NCI-H2029 treated with DMSO at 0.1 percent for 48 hours (cell line): ENCODE measurements at places on chromosomes 4 and X.

- DNase-seq = no peak
Observed at GRCh38 chr4:155590796-155591585, 75.7 kb upstream of the GUCY1A1 start.

GRCh38 chrX:77003956-77004355 lies 443.2 kb upstream of the FGF16 start:
- no peak for DNase-seq

GRCh38 chrX:139826065-139827044 lies 106.5 kb downstream of the ATP11C start:
- no peak for DNase-seq

GRCh38 chr4:41882625-41883347 lies 52.4 kb upstream of the TMEM33 start:
- peak; percentile 50 for DNase-seq

DNA sequence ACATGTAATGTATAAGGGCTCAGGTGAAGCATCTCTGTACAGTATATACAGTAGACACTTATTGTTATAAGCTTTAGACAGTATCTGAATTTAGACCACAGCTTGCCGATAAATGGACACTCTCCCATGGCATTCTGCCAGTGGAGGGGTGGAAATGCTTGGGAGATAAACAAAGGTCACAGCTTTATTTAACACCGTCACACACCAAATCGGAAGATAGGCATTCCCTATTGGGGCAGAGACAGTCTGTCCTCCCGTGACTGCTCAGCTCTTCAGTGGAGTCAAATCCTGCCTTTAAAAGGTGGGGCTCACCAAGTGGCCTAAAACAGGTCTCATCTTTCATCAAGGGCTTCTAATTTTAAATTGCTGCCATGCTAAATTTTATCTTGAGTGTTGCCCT lies 178.8 kb downstream of the CAMK2D start:
- DNase-seq = no peak

DNA sequence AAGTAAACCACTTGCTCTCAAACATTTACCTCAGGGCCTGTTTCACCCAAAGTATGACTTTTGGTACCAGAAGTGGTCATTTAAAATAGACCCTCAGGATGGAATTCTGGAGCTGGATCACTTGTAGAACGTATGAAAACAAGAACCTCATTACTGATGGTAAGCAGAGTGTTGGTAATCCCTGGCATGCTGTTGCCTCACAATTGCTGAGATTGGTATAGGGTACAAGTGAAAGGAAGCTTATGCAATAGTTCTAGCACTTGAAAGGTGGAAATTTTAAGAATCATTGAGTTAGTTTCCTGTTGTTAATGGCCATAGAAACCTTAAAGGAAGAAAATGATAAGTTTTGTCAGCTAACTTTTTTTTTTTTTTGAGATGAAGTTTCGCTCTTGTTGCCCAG lies 22.3 kb upstream of the THOC2 start:
- DNase-seq = no peak

DNA sequence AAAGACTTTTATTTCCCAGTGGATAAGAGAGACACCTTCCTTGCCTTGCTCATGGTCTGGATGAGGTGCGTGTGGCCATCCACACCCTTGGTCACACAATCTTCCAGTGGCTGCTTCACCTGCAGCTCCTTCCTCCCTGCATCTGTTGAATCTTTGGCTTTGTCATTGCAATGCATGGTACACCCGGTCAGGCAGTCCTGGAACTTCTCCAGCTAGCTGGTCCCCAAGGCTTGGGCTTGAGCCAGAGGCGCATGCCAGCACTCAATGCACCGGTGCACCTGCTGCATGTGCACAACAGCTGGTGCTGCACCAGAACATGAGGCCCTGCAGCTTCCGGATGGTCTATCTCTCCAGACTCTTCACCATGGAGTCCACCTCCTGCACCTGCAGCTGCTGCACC lies 31.7 kb downstream of the SCML1 start:
- no peak for DNase-seq

DNA sequence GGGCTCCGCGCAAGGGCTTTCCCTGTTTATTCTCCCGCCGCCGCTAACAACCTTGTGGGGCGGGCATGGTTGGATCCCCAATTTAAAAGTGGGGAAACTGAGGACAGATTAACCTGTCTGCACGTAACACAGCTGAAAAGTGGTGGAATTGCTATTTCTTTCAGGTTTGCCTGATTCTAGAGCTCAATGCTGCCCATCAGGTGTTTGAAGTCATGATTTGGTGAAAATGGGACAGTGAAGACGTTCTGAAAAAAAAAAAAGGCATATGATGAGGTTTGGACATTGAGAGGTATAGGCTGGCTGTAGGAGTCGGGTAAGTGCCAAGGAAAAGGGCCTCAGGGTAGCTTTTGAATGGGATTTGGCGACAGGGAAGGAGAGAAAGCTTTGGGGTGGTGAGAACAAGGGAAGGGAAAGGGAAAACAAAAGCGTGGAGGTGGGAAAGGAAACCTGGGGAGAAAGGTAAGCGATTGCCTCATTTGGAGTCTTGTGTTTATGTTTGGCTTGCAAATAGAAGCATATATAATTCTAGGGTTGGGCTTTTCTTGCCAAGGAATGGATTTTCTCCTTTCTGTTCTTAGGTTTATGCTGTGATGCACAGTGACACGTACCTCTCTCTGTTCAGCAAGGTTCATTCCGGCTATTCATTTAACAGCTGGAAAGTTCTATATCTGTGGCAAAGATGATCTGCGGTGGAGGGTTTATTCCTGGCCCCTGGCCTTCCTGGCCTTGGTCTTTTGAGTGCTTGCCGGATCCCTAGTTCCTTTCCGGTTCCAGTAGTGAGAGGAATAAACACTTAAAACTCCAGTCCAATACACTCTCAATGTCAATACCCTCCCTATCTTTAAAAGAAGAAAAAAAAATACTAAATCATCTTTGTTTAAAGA lies 2.4 kb upstream of the STIM2 start:
- peak; percentile 82 for DNase-seq

DNA sequence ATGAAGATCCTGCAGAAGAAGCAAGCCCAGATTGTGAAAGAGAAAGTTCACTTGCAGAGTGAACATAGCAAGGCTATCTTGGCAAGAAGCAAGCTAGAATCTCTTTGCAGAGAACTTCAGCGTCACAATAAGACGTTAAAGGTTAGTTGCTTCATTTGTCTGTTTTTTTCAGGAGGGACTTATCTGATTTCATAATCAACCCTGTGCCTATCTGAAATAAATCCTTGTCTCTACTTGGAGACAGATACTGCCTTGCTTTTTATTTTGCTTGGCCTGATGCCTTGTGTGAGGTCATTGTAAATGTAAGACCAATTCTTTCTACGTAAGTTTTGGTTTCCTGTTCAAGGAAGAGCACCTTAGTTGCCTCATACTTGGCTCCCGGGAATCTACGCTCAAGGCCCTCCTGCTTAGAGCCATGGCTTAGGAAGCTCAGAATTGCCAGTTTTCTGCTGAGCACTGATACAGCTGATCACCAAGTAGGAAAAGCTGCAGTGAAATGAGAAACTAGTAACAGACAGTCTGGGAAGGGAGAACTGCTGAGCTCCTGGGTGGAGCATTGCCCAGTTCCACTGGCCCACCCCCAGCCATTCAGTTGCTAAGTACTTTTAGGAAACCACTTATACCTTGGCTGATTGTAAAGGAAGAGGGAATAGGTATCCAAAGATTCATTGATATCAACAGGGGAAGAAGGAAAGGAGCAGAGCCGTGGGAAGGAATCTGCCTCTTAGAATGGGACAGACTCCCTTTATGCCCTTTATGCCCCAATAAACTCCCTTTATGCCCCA lies 41.8 kb downstream of the RBBP7 start:
- DNase-seq = peak; percentile 11

DNA sequence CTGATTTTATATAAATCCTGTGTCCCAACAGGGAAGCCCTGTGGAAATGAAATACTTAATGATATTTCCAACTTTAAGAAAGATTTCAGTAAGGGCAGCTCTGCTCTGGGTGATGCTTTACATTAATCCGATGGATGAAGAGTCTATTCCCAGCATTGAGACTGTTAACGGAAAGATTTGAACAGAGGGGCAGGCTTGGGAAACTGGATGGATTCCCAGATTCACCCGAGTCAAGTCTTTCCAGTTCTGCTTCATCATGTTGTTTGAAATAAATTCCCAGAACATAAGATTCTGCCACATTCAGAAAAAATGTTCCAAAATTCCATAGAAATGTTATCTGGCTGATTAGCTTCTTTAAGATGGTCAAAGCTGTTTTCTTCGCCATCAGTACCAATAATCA lies 246.0 kb downstream of the FBXW7 start:
- no peak for DNase-seq

GRCh38 chr4:160213366-160213765 lies 1110.5 kb downstream of the RAPGEF2 start:
- no peak for DNase-seq

DNA sequence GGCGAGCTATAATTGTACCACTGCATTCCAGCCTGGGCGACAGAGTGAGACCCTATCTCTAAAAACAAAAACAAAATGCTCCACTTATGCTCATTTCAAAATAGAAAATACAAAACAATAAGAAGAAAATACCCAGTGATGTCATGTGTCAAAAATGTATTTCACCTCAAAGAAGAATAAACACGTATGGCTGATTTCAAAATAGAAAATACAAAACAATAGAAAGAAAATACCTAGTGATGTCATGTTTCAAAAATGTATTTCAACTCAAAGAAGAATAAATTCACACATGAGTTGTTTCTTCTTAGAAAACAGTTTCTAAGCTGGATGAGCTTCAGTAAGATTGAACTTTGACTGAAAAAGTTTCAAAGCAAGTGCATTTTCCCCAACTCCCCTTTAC lies 20.3 kb upstream of the PDCL2 start:
- DNase-seq = no peak

DNA sequence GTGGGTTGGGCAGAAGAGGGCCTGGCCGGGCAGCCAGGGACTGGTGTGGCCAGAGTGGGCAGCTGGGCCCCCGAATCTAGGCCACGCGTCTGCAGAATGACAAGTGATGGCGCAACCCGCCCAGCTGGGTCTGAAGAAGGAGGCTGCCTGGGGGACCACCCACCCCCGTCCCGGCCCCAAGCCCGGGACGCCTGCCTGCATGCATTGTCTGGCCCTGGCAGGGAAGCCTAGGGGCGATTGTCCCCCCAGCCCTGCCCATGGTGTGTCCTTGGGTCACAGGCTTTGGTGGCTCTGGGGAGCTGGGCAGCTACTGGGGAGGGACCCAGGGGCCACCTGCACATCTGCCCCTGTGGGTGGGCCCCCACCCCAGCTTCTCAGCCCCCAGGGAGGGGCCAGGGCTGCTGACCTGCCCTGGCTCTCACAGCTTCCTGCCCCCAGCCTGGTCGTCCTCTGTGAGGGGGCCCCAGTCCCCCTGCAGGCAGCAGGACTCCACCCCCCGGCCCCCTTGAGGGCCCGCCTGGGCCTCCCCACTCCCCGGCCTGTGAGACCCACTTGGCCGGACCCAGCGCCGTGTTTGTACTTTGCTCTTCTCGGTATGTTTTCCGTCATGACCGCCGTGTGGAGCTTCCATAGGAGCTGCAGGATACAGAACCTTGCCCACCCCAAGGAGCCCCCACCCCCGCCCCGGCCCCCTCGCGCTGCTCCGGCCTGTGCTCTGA lies 4.9 kb downstream of the FGFR3 start:
- no peak for DNase-seq

DNA sequence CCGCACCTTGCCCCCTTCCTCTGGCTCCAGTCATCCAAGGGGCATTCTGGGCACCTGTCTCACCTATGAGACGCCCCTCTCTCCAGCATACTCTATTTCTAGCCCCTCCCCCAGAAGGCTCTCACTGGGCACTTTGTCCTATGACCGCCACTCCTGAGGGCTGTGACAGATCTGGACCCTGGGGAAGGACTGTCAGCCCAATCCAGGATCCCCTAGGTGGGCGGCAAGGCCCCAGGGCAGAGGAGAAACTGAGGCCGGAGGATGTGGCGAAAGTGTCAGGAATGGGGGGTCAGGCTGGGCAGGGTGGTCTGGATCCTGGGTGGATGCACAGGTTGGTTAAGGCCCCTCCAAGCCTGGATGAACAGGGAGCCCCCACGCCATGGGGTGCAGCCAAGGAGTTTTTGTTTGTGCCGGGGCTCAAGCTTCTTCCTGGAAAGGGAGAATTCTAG lies 16.2 kb upstream of the NAT8L start:
- DNase-seq = no peak

GRCh38 chrX:42536286-42536685 lies 241.7 kb downstream of the PPP1R2C start:
- no peak for DNase-seq

- DNase-seq = no peak
Observed at GRCh38 chr4:102868153-102868780, 525 bp upstream of the CISD2 start.

DNA sequence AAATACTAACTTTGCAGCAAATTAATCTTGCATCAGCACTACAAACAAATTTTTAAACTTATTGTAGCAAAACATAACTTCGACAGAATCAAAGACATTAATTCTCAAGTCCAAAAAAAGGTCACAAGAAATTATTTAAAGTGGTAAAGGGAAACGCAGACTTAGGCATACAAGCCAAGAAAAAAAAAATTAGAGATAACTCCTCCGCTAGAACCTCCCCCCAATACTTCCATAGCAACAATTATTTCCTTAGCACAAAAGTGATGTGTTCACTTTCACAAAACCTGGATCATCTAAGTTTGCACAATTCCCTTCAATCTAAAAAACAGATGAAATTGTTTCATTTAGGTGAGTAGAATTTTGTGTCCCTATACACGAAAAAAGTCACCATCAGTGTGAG lies 1.1 kb downstream of the LRBA start:
- no peak for DNase-seq

- DNase-seq = no peak
Observed at GRCh38 chr4:163085085-163085484, 81.6 kb downstream of the NAF1 start.

DNA sequence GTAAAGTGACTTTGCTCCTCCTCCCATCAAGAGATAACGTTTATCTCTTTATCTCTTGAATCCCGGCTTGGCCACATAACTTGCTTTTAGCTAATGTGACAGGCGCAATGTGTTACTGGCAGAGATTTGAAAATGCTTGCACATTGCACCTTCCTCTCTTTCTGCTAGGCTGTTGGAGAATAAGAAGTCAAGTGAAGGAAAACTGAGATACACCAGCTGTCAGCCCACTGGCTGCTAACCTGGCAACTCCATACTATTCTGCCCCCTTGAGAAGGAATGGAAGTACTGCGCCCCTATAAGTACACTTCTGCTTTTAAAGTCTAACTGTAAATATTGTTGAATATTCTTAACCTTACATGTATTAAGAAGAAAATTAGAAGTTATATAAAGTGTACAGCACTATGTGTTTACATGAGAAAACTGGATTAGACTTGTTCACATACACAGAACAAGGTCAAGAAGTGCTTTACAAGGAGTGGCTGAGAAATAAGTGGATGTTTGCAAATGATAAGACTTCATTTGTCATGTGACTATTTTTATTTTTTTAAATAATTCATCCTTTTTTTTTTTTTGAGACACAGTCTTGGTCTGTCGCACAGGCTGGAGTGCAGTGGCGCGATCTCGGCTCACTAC lies 424.5 kb upstream of the CTSO start:
- DNase-seq = no peak
